Left cardiac atrium (tissue), 4 donors: ENCODE measurements at places on chromosomes 7 and 10. TPM values are rescaled to one million over a fixed set of nuclear protein-coding genes. Genes with fewer than 3 reads are reported as not detected.
A peak's percentile ranks its signal among the peaks of the same experiment; 100 is the strongest.

The UTF1 gene
- not detected for total RNA-seq

DNA sequence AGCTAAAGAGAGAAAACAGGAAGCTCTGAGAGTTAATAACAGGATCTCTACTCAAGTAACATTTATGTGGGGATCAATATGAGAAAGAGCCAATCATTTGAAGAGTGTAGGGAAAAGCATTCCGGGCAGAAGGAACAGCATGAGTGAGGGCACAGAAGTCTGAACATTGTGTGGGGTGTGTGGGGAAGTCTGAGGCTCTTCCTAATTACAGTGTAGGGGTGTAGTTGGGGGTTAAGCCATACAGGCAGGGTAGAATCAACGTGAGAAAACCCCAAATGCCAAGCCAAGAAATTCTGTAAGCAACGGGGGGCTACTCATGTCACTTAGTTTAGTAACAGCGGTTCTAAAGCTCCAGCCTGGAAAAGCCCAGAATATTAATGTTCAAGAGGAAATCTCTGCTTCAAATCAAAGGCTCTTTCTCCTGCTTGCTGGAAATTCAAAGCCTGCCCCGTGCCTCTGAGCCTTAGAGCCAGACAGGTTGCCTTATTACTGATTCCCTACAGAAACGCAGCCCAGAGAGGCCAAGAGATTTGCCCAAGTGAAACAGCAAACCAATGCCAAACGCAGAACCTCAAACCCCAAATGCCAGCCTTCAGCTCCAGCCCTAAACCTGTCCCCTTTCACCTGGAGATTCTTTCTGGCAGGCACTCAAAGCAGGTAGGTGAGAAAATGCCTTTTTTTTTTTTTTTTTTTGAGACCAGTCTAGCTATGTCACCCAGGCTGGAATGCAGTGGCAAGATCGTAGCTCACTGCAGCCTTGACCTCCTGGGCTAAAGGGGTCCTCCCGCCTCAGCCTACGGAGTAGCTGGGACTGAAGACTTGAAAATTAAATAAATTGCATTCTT is 36.1 kb downstream of the DNAJB12 start:
- no peak for DNase-seq

GRCh38 chr10:86042161-86042560 is 324.4 kb downstream of the GRID1 start:
- DNase-seq: no peak

The CRYGN gene
- 0.24 TPM for total RNA-seq

The SPDYE6 gene
- total RNA-seq: not detected

GRCh38 chr7:39951226-39952194 is 1.5 kb downstream of the CDK13 start:
- DNase-seq: peak; percentile 53

- DNase-seq: peak; percentile 87
These were observed 3.7 kb upstream of the IFIT1B start for GRCh38 chr10:89373916-89374711.

DNA sequence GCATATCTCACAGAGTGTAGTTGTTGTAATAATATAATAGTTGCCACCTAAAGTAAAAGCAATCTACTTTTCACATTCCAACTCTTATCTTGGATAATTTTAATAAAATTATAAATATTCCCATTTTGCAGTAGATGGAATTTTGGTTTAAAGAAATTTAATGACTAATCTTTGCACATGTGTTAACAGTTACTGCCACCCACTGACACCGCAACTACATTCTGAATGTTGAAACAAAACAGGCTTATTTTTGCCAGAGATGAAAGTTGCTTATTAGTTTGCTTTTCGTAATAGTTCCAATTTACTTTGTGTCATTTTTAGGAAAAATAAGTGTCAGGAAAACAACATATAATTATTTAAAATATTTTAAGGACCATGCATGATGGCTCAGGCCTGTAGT is 557.5 kb upstream of the PCDH15 start:
- DNase-seq: no peak

DNA sequence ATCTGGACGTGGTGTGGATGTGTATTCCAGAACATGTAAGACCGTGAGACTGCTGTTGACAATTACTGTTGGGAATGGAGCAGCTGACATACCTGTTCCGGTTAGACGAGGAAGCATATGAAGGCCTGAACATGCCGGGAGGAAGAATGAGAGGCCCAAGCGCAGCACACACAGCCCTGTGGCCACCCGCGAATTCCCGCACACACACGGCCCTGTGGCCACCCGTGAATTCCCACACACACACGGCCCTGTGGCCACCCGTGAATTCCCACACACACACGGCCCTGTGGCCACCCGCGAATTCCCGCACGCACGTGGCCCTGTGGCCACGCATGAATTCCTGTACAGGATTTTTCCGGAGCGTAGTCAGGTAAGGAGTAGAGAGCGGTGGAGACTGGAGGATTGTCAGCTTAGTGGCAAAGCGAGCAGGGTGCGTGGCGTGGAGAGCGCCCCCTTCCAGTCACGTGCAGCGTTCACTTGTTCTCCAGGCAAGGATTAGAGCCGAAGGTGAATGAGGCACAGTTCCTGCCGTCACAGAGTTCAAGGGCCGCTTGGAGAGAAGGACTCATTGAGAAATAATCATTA is 9.5 kb upstream of the SUN1 start:
- DNase-seq: peak; percentile 20

The GRM3 gene
- total RNA-seq: 0.18 TPM

DNA sequence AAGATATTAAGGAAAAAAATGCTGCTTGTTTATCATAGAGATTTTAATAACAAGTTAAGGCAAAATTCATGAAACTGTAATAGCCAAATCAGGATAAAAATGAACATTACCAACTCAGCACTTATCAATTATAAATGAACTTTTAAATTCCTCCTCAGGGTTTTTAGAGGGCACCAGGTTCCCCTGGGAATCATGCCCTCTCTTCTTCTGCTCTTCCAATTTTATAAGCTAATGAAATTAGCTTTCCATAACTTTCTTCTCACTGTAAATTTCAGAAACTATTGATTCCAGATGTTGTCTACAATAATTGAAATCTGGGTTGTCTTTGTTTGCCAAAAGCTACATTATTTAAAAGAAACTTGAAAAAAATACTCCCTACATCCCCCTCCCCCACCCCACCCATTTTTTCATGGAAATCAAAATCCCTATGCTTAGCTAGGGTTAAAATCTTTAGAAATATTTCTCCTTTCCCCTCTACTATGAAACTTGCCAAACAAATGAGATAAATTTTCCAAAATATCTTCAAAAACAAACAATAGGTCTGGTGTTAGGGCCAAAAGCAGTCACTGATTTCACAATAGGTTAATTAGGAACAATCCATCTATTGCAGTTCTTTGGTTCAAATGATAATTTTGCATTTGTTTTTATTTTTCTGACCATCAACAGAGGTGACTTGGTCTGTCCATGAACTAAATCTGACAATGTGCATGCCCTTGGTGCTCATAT is 187.7 kb downstream of the DOCK4 start:
- no peak for DNase-seq

GRCh38 chr7:15086862-15087261 is 184.3 kb upstream of the DGKB start:
- DNase-seq: no peak

DNA sequence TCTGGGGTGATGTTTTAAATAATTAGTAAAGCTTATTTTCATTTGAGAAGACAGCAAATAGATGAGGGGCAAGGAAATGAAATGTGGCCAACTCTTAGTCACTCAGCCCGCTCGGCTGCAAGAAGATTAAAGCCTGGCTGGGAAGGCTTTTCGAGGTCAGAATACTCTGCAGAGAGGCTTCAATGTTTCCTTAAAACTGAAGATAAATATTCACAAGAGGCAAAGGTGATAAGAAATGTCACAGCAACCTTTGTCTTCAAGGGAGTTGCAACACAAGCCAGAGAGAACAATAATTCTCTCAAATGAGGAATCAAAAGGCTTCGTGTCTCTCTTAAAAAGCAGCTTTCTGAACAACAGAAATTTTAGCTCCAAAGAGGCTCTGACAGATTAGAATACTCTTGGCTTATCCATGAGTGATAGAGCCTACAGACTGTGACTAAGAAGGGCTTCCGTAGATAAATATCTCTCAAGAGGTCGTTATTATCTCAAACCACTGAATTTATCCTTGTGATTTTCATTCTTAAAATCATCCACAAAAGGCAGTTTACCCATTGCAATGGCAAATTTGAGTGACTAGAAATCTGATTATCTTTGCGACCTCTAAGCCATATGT is 92.5 kb downstream of the KLF6 start:
- DNase-seq: no peak

The SKIDA1 gene
- total RNA-seq: 1.9 TPM

The FGFR2 gene
- total RNA-seq: 24.4 TPM

DNA sequence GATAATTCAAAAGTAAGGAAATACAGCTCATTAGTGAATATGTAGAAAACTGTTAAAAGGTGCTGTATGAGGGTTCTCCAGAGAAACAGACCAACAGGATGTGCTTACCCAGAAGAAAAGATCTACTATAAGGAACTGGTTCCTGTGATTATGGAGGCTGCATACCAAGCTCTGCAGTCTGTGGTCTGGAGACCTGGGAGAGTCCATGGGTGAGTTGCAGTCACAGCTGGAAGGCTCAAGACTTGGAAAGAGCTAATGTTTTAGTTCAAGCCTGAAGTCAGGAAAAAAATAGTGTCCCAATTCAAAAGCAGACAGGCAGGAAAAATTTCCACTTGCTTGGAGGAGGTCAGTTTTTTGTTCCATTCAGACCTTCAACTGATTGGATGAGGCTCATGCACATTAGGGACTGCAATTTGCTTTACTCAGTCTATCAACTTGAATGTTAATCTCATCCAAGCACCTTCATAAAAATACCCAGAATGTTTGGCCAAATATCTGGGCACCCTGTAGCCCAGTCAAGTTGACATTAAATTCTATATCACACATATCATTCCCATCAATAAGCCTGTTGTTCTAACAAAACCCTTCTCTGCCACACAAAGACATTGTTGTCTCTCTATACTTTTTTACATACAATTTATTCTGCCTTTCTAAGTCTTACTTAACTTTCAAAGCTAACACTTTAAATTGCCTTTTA is 197.9 kb upstream of the KLF6 start:
- DNase-seq: no peak

The NKX2-3 gene
- total RNA-seq: not detected
